ENCODE measurements at places on chromosomes 12 and 14.

GRCh38 chr14:23365732-23366425 lies 907 bp upstream of the EFS start:
- DNase-seq, result no peak

DNA sequence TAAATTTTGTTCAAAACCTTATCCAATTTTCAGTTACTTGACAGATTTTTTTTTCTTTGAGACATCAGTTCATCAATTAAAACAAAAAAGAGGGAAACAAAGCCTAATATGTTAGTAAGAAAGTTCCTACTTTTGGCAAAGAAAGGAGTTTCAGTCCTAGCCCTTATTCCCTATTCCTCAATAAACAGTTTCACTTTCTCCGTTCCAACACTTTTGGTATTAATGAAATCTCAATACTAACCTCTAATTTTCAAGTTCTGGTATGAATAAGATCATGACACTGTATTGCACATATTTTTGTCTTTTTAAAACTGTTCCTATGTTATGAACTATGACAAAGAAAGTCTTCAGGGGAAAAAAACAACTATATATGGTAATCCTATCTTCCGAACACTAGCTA lies 48.4 kb downstream of the RPS6KA5 start:
- no peak for DNase-seq

- DNase-seq, result no peak
These were observed 116.4 kb downstream of the SLC38A1 start for GRCh38 chr12:46152456-46152855.

DNA sequence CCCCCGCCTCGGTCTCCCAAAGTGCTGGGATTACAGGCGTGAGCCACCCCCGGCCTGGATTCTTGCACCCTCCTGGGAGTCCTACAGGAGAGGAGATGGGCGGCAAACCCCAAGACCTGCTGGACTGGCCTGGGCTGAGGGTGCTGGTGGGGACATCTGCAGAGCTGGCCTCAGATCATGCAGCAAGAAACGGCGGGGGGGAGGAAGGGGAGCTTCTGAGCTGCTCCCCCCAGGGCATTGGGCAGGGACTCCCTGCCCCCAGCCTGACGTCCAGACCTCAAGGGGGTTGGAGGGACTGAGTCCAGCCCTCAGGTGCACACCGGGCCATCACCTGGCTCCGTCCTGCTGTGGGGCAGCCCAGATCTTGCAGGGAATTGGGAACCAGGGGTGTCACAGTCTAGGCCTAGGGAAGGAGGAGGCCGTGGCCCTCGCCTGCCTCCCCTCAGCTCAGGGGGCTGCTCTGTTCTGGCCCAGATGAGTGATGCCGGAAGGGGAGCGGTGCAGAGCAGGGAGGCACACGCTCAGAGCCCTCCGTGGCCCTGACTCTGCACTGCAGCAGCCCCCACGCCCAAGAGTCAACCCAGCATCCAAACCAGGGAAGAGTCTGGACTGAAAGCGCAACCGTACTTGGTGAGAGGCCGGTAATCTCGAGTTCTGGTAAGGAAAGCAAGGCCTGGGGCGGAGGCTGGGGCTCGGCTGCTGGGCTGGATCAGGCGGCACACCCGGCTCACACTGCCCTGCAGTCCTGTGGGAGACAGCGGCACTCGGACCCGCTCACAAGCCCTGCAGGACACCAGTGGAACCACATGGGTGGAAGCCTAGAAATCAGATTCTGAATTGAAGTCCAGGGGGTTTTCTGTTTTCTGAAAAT lies 8.9 kb upstream of the AMN start:
- DNase-seq, result no peak

DNA sequence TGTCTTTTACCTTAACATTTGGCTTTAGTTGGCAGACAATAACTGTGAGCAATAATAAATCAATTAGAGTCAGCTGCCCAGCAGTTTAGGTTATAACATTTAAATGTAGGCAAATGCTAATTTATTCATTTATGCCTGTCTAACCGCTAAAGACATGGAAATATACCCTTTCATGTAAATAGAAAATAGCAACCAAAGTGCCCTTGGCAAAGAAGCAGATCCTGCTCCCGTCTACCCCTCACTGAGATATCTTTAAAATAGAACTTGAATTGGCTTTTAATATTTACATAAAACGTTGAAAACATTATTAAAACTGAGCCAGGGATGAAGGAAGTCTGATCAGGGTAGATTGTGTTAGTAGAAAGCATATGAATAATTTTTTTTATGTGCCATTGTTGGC lies 67.3 kb downstream of the ATP23 start:
- no peak for DNase-seq

DNA sequence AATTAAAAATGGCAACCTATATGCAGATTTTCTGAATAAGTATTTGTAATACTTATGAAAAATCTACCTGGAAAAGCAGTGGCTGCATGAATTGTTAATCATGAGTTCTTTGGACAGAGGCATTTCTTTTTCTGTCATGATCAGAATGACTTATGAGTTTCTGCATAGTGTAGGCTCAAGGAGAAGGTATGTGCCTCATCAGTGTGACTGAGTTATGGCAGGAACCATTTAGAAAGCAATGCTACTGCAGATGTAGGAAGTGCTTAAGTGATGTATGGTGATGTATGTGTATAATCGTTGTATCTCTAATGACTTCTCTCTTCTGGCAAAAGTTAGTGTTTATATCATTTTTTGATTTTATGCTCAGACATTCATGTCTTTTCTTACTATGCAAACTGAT lies 816.4 kb upstream of the FBXO33 start:
- DNase-seq, result no peak

- DNase-seq, result no peak
These were observed 41.6 kb upstream of the PYGL start for GRCh38 chr14:50985859-50986331.

DNA sequence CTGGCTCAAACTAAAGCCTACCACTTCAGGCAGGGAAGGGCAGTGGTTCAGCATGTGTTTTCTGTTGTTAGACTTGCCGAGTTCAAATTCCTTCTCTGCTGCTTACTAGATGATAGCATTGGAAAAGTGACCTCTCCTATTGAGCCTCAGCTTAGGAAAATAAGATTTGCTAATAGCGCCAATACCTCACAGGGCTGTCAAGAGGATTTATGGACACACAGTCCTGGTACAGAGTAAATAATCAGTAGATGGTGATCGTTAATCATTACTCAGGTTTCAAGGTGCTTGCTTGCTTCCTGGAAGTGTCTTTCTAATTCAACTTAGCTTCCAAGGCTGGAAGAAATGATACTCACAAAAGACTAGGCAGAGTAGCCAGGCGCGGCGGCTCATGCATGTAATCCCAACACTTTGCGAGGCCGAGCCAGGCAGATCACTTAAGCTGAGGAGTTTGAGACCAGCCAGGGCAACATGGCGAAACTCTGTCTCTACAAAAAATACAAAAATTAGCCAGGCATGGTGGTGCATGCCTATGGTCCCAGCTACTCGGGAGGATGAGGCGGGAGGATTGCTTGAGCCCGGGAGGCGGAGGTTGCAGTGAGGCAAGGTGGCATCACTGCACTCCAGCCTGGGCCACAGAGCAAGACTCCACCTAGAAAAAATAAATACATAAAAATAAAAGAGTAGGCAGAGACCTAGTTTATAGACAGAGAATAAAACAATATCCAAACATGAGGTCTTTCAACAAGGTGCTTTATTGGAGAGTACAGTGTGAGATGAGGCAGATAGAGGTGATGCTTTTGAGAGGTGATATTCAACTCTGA lies 6.0 kb downstream of the PLA2G1B start:
- DNase-seq, result no peak

DNA sequence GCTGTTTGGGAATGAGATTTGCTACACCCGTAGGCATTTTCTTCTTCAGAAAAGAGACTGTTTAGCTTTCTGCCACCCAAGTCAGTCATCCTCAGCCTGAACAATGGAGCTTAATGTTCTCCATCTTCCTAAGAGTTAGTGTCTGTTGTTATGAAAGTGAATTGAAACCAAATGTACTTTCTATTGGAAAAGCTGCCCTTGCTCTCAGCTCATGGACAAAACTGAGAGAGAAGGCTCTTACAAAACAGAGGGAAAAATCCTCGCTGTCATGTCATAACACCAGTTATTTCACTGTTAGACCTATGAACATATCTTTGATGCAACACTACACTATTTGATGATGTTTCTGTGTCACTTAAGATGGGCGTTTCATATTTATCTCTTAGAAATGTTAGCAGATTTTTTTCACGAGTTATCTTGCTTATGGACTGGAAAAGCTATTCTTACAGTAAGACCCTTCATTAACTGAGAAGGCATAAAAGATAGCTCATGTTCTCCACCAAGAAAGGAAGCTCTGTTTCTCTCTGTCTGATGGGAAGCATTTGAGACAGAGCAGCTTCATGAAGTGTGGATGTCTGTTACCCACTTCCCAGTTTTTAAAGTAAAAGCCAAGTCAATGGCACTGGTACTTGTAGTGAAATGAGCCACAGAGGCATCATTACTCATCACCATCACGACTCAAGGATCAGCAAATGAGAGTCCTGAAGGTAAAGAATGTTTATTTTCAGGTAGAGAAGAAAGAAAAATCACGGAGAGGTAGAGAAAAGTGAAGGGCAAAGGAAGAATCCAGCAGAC lies 483.9 kb downstream of the ZFP36L1 start:
- DNase-seq, result no peak

DNA sequence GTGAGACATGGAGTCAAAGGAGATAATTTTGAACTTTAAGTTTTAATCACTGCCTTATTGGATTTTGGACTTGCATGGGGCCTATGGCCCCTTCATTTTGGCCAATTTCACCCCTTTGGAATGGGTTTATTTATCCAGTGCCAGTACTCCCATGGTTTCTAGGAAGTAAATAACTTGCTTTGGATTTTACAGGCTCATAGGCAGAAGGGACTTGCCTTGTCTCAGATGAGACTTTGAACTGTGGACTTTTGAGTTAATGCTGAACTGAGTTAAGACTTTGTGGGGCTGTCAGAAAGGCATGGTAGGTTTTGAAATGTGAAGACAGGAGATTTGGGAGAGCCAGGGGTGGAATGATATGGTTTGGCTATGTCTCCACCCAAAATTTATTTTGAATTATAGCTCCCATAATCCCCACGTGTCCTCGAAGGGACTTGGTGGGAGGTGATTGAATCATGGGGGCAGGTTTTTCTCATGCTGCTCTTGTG lies 448.1 kb downstream of the NAV3 start:
- DNase-seq, result no peak

DNA sequence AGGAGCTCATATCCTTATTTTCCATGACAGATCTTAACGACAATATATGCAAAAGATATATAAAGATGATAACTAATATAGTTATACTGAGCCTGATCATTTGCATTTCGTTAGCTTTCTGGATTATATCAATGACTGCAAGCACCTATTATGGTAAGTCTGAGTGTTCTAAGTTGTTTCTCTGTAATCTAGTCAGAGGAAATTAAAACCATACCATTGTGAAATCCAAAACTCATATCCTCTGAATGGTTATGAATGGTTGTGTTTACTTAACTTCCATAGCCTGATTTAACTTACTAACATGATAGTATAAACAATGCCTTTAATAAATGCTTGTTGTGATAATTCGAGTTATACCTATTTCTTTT lies 760 bp downstream of the TMEM19 start:
- no peak for DNase-seq

DNA sequence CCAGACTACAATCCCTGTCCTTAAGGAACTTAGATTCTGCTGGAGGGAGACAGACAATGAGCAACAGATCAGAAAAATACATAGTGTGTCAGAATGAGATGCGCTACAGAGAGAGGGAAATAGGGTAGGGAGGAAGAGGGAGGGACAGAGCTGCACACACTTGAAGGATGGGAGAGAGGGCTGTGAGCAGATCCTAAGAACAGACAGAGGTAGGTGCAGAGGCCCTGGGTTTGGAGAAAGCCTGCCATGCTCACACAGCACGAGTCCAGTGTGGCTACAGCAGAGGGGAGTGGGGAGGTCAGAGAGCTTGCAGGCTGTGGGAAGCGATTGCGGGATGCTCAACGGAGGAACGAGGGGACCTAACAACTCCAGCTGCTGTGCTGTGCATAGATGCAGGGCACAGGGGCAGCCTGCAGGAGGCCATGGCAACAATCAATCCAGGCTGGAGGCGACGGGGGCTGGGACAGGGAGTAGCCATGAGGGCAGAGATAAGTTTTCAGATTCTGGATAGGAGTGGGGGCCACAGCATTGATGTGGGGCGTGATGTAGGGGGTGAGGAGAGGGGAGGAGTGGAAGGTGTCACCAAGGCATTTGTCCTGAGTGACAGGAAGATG lies 20.7 kb downstream of the FAIM2 start:
- DNase-seq, result no peak

DNA sequence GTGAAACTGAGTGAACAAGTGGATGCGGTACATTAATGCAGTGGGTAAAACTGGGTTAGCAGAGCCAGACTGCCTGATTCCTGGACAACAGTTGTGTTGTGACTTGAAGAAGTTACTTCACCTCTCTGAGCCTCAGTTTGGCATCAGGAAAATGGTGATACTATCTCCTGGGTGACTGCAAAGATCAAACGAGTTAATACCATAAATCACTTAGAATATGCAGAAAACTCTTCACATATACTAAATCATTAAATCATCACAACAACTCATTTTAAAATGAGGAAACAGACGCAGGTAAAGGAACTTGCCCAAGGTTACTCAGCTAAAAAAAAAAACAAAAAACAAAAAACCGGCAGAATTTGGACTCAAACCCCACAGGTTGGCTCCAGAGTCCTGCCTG lies 811 bp downstream of the MTERF2 start:
- DNase-seq, result no peak

GRCh38 chr14:22547948-22548750 lies 40.9 kb downstream of the DAD1 start:
- DNase-seq, result no peak

DNA sequence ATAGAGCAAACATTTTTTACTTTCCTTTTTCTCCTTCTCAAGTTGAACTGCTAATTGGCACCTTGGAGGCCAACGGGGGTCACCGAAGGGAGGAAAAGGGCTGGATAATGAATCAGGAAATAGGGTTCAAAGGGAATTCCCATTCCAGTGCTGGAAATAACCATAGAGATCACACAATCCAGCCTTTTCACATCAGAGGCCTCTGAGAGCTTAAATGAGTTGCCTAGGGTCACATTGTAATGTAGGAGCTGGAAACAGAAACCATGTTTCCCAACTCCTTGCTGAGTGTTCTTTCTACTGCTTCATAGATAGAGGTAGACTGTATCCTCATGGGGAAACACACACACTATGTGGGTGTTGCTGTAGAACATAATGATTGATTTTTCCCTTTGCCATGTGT lies 60.6 kb upstream of the DDHD1 start:
- no peak for DNase-seq

- no peak for DNase-seq
These were observed 15.8 kb downstream of the CD9 start for GRCh38 chr12:6215932-6216494.

Data from stimulated activated CD8-positive, alpha-beta memory T cell treated with anti-CD3 and anti-CD28 coated beads, Interleukin-7, amount 100 ng/mL, for 1 hour (primary cell).